ENCODE measurements at places on chromosomes 1 and 21. TPM values are rescaled to one million over a fixed set of nuclear protein-coding genes. Genes with fewer than 3 reads are reported as not detected.

DNA sequence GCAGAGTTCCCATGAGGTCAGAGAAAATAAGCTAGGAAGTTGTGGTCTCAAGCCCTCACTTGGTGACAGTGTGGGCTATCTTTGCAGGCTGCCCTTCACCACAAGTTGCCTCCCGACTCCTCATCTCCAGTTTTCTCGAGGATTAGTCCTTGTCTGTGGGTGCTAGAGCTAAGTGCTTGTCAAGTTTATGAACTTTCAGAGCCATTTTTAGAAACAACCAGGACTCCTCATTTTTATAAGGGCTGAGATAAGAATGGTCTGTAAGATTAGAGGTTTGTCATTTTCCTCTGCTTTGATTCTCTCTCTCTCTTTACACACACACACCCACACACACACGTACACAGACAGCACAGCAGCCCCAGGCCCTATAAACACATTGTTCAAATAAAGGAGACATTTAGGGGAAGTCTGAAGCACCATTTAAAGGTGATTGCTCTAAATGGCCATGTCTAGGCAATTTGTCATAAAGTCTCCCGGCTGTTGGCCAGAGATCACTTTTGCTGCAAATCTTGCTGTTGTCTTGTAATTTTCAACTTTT, 127.2 kb downstream of the LACTBL1 start:
- H3K27ac ChIP-seq: no peak overlapping the region
- H3K36me3 ChIP-seq: no peaks in the 10 kb centered on the region
- H3K4me1 ChIP-seq: no peaks in the 10 kb centered on the region
- H3K27me3 ChIP-seq: no peaks in the 10 kb centered on the region

DNA sequence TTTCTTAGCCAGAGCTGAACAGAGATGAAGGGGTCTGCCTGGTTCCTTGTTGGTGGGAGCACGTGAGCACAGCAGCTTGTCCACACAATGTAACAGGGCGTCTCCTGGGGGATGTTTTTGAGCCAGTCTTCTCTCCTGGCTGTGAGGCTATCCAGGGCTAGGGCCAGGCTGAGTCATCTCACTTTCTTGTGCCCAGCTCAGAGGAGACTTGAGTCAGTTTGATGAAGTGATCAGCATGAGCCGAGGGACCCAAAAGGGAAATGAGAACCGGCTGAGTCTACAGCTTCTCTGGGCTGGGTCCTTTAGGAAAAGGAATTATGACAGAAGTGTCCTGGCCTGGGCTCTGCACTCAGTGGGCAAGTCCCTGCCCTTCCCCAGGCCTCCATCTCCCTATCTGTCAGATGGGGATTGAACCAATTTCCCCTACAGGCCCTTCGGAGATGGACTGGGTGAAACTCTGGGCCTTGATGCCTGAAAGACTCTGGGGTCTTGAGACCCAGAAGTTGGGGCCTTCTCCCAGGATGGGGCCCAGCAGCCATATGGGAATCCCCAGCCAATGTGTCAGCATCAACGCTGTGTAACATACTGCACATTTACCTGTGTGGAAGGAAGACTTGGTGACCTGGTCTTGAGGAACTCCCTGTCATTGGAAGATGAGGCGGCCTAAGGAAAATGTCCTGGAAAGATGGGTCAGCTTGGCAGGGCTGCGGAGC, 36.6 kb downstream of the DMRTB1 start:
- H3K4me3 ChIP-seq: no peak overlapping the region
- no peaks in the 10 kb centered on the region for H3K36me3 ChIP-seq
- no peaks in the 10 kb centered on the region for H3K4me1 ChIP-seq
- no peak overlapping the region for H3K27ac ChIP-seq
- no peak for DNase-seq
- peaks cover 24% of the 10 kb centered on the region for H3K27me3 ChIP-seq

Gene CHIA
- not detected for total RNA-seq

DNA sequence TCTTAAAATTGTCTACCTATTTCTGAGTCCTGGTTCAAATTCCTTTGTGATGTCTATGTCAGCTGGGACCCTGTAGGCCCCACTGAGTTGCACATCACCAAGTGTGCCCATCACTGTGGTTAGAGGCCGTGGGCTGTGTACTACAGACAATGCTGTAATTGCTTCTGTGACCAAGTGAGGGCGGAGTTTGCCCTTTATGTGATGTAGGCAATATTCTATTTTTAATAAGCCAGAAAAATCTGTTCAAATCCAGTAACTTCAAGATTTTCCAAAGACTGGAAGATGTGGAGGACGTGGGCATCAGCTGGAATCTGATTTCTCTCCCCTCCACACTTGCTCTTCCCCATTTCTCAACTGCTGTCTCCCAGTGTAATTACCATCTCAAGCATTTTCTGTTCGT, 215.4 kb downstream of the PBX1 start:
- peaks cover 86% of the 10 kb centered on the region for H3K4me1 ChIP-seq
- H3K27ac ChIP-seq: peak overlapping the region; percentile 80
- H3K27me3 ChIP-seq: no peaks in the 10 kb centered on the region
- DNase-seq: no peak
- H3K4me3 ChIP-seq: no peak overlapping the region

Measured in stomach (tissue), 19 donors.